Activated CD4-positive, alpha-beta T cell treated with anti-CD3 and anti-CD28 coated beads for 24 hours (primary cell): ENCODE measurements at places on chromosomes 13 and 19.

DNA sequence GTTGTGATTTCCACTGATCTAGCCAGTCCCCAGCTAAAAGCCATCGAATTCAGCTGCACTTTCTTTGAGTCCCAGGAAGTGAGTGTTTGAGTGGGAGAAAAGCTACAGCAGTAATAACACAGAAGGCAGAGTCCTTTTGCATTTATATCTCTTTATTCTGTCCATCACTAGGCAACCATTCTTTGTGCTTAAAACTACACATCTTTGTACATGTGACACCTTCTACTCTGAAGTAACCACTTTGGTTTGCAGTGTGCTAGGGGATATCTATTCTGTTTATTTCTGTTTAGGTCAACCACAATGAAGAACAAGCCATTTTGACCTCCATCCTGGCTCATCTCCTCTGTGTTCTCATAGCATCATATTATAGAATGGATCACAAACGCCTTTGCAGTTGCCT is 226.0 kb upstream of the SERP2 start:
- no peak for DNase-seq

- no peak for DNase-seq
Measured at GRCh38 chr13:114334305-114335053, 20.2 kb downstream of the CHAMP1 start.

DNA sequence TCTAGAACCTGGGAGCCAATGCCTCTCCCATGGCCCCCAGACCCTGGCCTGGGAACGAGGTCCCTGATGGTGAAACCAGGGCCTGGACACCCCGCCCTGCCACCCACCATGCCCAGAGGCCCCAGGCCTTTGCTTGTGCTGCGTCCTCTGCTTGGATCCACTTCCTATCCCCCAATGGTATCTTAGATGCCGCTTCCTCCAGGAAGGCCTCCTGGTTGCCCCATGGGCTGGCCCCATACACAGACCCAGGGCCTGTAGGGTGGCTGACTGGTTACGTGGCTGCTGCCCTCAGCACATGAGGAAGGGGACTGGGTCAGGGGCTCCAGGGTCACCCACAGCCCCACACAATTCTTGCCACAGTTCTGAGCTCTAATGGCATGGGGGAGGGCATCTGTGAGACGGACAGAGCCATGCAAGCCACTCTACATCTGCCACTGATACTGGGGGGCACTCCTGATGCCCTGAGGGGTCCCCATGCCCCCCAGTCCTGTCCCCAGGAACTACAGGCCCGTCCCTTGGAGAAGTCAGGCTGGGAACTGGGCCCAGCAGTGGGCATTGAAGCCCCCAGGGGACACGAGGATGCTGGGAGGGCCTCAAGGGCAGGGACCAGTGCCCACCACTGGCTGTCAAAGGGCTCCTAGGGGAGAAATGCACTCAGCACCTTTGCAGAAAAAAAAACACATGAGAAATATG is 5.0 kb downstream of the RPL36 start:
- DNase-seq = no peak

GRCh38 chr19:18865973-18866799 is 29.8 kb downstream of the CERS1 start:
- DNase-seq = peak; percentile 60
